ENCODE measurements at places on chromosomes 2 and 18.

DNA sequence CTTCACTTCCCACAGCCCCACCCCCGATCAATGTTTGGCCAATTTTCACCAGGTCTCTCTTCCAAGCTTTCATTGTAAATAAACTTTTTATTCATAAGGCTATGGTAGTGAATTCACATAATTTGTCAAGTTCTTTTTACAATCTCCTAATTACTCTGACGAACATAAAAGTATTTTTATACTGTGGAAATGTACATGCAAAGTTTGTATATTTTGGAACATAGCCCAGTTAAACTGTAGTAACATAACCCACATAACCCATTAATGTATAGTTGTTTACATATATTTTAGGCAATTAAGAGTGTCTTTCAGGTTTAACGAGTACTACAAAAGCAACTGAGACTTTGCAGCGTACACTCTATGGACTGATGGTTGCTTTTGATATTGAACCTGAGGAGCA, 228.3 kb upstream of the ERBB4 start:
- DNase-seq: no peak

DNA sequence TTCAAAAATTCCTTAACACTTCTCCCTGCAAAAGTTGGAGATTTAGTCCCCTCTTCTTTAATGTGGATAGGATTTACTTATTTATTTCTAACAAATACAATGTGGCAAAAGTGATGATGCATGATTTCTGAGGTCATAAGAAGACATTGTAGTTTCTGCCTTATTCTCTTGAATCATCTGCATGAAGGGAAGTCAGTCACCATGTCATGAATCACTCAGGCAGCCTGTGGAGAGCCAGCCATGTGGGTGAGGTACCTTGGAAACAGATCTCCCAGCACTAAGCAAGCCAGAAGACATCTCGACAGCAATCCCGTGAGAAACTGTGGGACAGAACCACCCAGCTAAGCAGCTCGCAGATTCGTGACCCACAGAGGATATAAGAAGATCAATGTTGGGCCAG, 2.7 kb upstream of the ZC3H8 start:
- DNase-seq: no peak

GRCh38 chr2:41913311-41913710, 134.5 kb upstream of the PKDCC start:
- DNase-seq: no peak

DNA sequence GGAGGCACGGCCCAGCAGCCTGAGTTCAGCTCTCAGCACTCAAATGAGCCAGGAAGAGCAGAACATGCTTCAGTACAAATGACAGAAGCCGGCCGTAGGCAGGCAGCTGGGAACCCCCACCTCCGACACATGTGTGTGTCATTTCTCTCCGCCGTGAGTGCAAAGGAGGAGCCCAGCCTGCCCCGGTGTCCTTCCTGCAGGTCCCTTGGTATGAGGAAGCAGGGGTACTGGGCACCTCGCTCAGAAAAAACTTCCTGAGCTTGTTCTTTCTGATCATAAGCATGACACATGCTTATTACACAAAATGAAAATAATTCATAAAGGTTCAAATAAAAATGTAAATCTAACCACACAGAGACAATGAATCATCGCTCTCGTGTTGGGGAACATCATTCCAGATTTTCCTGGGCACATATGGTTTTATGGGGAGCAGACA, 35.3 kb downstream of the KCNF1 start:
- no peak for DNase-seq

DNA sequence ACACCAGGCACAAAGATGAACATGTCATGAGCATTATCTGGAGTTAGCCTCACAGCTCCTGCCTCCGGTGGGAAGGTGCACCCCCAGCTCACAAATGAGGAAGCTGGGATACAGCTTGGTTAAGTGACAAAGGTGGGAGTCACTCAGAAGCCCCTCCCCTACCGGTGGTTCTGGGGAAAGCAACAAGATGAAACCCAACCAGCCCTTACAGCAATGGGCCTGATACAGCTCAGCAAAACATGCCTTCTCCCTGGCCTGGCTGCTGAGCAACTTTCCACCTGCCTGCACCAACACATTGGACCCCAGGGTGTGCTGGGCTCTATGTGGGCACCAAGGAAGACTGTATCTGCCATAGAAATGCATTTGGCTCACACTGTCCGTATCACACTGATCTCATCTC, 113.2 kb downstream of the GYPC start:
- DNase-seq: no peak

DNA sequence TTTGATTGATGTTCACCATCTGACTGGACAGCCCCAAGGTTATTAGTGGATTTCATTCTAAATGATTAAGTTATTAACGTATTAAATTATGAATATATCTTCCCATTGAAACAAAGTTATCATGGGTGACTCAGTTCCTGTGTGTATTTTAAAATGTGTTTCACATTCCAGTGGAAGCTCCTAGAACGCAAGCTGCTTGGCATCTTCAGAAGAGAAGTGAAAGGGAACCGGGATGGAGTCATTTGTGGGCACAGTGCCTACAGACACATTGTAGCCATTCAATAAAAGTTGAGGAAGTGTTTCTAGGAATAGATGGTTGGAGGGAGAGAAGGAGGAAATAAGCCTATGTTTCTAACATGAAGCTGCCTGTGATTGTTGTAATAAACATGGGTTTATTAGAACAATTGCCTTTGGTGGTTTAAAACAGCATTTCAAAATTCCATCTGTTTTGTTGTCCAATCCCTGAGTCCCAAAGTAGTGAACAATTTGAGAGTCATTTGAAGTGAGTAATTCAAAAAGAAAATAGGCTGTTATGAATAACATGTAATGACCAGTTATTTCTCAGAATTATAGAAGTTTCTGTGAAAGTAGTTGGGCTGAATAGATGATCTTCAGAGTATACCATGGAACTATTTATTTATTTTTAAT, 143.5 kb downstream of the PKP4 start:
- no peak for DNase-seq

- DNase-seq: no peak
These were observed 391.5 kb upstream of the VWC2L start for GRCh38 chr2:214019229-214019972.

- DNase-seq: no peak
These were observed 39.7 kb downstream of the NCOA1 start for GRCh38 chr2:24530796-24531195.

DNA sequence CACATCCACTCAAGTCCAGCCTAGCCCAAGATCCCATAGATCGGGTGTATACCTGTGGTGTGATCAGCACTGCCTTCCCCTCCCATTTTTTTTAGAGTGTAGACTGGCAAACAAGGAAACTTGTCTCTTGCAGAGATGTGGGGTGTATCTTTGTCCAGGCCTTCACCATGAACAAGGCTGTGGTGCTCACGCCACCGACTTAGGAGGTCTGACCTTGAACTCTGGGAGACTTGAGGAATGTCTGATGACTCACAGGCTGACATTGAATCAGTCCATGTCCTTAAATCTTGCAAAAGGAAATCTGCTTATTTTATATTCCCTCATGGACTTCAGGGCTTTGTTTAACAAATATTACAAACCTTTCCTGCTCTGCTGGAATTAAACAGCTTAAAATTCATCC, 4.5 kb upstream of the CTIF start:
- DNase-seq: no peak

GRCh38 chr2:72395096-72395495, 247.4 kb upstream of the CYP26B1 start:
- DNase-seq: no peak

DNA sequence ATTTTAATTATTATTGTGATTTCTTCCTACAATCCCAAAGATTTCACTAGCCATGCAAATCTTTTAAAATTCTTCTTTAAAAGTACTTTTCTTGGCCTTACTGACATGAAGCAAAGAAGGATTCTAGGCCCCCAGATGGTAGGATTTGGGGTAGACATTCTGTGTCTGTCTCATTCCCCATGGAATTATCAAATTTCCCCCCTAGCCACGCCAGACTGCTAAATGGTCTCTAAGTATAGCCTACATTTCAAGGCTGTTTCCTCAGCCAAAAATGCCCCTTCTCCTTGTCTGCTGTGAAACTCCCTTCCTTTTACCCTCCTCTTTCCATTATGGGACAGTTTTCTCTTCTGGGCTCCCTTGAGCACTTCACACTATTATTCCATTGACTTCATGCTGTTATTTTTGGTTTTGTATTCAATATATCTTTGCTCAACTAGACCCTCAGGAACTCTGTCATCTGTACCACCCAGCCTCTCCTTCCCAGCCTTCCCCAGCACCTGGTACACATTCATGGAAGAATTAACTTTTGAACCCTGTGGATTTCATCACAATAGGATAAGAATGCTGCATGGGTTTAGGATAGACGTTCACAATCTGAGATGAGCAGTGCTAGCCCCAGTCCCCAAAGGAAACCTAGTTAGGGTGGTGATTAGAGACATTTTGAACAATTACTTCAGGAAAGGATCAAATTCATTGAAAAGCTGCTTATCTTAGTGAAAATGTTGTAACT, 21.5 kb upstream of the CYP1B1 start:
- no peak for DNase-seq

GRCh38 chr2:66574701-66575624, 140.0 kb downstream of the MEIS1 start:
- DNase-seq: no peak

GRCh38 chr2:43375746-43376522, 149.5 kb upstream of the ZFP36L2 start:
- no peak for DNase-seq

DNA sequence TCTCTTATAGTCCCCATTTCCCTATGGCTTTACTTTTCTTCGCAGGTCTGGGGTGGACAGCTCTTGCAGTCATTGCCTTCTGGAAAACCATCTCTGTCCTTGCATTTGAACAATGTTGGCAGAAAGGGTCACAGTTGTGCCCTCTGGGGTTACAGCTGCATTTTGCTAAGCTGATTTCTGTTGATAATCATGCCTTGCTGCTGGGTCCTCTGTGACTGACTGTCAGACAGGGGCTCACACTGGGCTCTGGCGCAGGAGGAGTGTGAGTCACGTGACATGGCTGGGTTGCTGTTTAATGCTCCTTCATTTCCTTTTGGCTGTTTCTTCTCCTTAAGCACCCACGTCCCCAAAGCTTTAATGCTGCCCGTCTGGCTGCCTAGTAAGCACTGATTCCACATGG, 196.6 kb upstream of the LHCGR start:
- DNase-seq: no peak

DNA sequence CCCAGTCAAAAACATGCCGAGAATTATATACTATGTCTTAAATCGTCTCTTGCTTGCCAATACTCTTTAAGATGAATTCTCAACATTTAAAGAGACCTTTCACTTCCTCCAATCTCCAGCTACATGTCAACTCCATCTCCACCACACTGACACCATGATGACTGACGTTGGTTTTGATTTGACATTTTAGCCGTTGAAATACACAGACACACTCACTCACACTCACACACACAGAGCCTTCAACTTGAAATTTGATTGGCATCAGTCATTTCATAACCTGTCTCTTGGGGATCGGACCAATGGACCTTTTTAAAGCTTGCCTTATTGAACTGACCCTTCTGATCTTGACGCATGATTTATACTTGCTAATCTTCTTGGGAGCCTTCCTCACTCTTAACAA, 230.8 kb upstream of the PIK3C3 start:
- DNase-seq: no peak

- DNase-seq: no peak
These were observed 349.2 kb downstream of the XIRP2 start for GRCh38 chr2:167237478-167237877.

GRCh38 chr2:122328816-122329215, 573.4 kb downstream of the TSN start:
- no peak for DNase-seq

DNA sequence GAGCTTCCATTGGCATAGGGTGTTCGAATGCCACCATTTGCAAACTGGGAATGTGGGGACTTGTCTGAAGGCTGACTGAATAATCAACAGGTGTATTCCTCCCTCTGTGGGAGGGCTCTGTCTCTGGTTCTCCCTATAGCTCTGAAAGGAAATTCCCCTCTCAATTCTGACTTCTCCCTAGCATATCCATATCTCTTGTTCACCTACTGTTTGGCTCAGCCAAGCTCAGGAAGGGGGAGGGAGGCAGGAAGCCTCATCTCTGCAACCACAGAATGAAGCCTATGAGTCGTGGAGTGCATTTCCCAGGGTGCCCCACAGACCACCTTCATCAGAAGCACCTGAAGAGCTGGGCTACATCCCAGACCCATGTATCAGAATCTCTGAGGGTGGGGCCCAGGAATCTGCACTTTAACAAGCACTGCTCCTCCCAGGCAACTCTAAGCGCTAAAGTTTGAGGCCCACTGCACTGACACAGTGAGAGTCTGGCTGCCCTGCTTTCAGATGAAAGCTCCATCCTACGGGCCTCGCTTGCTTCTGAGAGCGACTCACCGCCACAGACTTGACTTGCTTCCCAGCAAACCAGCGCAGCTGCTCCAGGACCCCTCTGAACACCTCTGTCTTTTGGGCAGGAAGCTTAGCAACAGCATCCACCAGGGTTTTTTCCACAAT, 32.0 kb downstream of the XDH start:
- DNase-seq: no peak

- DNase-seq: no peak
These were observed 10.5 kb downstream of the CTLA4 start for GRCh38 chr2:203878063-203878462.

- DNase-seq: peak; percentile 40
These were observed 9.4 kb downstream of the CTIF start for GRCh38 chr18:48548011-48548771.

GRCh38 chr2:236555481-236555880, 14.1 kb upstream of the ACKR3 start:
- no peak for DNase-seq

GRCh38 chr2:234364661-234365060, 132.2 kb downstream of the ARL4C start:
- no peak for DNase-seq

GRCh38 chr2:47300081-47300480, 102.9 kb upstream of the MSH2 start:
- no peak for DNase-seq

GRCh38 chr2:200337621-200338020, 31.1 kb downstream of the SPATS2L start:
- DNase-seq: no peak

DNA sequence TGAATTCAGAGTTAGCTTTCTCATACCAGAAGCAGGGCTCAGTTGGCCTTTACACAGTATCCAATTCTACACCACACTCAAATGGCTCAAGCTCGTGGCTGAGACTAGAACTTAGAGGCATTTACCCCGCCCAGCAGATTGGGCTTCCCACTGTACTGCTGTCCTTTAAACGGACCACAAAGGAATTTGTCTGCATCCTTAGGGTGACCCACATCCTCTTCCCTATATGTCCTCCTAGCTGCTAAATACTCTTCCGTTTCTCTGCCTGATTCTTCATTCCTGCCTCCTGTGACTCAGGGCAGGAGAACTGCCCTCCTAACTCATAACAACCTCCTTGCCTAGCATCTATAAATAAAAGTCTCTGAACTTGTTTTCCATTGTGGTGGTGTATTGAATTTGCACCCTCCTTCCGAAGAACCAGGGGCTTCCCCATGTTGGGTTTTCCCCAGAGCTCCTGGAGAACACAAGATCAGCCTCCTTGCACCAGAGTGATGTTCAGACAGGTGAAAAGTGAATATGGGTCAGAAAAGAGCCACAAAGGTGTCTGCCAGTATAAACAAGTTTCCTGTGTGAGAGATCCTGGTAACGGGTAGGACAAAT, 32.0 kb upstream of the MC4R start:
- no peak for DNase-seq
